BJ (cell line): ENCODE measurements at places on chromosomes 13 and 19.

- no peak for DNase-seq
Observed at GRCh38 chr19:34120141-34120540, 52.2 kb upstream of the LSM14A start.

- DNase-seq, result no peak
Observed at GRCh38 chr19:13051557-13052165, 51.0 kb downstream of the LYL1 start.

DNA sequence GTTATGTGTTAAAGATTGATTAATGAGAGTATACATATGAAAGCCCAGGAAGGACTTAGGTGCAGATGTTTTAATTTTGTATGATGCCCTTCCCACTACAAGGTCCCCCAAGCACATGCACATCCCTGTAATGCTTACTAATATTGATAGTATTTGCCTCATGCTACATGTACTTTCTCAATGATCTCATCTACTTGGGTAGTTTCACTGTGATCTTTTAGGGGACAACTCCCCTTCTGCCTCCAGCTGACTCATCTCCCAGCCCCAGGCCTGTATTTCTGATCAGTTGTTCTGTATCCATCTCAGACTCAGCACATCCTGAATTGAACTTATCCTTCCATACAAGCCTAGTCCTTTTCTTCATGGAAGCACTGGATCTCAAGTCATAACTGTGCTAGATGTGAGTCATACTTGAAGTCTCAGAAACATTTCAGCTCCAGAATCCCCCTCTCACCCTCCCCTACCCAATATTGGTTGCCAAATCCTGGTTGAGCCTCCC, 49.4 kb upstream of the INTS6 start:
- no peak for DNase-seq

GRCh38 chr19:31783592-31783991, 434.4 kb upstream of the TSHZ3 start:
- DNase-seq, result no peak

GRCh38 chr19:44626048-44626624, 12.8 kb downstream of the IGSF23 start:
- peak; percentile 95 for DNase-seq
